Stimulated activated CD8-positive, alpha-beta memory T cell treated with anti-CD3 and anti-CD28 coated beads, Interleukin-7, amount 100 ng/mL, for 4 hours (primary cell): ENCODE measurements at places on chromosomes 1 and 21.

- peak; percentile 56 for DNase-seq
These were observed 8.8 kb upstream of the GUCA2A start for GRCh38 chr1:42173155-42173933.

GRCh38 chr1:236545621-236546169, 21.9 kb downstream of the LGALS8 start:
- DNase-seq: no peak

DNA sequence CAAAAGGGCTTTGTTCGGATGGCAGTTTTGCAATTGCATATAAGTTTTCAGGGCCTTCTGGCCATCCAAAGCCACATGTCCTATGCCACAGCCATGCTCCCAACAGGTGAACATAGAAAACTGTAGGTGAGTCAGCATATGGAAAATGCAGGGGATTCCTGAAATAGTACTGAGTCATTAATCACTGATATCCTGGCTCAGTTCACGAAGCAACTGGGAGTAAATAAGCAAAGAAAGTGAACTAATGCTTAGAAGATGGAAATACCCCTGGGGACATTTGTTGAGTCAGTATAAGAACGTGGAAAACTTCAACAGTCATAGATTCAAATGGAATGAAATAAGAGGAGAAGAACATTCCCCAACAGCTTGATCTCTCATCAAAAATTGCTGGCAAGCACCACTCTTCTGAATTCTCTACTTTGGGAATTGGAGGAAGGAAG, 148.9 kb upstream of the RUNX1 start:
- DNase-seq: no peak

GRCh38 chr1:81582467-81582986, 218.2 kb upstream of the ADGRL2 start:
- no peak for DNase-seq

- DNase-seq: no peak
These were observed 25.5 kb upstream of the F13B start for GRCh38 chr1:197092491-197093023.

GRCh38 chr1:119286587-119287181, 81.9 kb upstream of the HAO2 start:
- no peak for DNase-seq

- no peak for DNase-seq
These were observed 30.5 kb downstream of the MATN1 start for GRCh38 chr1:30692948-30693301.

- DNase-seq: no peak
These were observed 2.1 kb downstream of the RBM15 start for GRCh38 chr1:110341146-110341871.

GRCh38 chr1:228075801-228076271, 6.7 kb upstream of the ARF1 start:
- DNase-seq: no peak

GRCh38 chr1:78911956-78912880, 94.3 kb downstream of the ADGRL4 start:
- DNase-seq: no peak

DNA sequence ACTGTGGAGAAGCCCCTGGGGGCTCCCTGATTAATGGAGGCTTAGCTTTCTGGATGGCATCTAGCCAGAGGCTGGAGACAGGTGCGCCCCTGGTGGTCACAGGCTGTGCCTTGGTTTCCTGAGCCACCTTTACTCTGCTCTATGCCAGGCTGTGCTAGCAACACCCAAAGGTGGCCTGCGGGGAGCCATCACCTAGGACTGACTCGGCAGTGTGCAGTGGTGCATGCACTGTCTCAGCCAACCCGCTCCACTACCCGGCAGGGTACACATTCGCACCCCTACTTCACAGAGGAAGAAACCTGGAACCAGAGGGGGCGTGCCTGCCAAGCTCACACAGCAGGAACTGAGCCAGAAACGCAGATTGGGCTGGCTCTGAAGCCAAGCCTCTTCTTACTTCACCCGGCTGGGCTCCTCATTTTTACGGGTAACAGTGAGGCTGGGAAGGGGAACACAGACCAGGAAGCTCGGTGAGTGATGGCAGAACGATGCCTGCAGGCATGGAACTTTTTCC, 24.8 kb downstream of the PCSK9 start:
- no peak for DNase-seq

DNA sequence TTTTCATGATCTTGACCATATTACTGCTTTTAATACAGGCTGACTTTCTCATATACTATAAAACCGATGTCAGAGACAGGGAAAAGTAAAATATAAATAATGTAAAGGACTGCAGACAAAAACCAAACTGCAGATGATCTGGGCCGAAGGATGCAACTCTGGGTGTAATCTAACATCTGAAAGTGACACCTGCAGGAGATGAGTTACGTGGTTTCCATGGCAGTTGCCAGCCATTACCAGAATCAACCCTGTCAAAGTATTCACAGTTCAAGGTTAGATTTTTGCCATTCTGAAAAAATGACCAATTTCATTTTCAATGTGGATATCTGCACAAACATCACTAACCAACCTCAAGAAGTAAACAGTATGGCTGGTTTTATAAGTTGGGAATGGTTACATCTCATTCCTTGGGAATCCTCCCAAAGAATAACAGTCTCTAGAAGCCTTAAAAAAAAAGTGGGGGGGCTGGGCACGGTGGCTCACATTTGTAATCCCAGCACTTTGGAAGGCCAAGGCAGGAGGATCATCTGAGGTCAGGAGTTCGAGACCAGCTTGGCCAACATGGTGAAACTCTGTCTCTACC, 27.7 kb downstream of the DNAJC11 start:
- DNase-seq: no peak

GRCh38 chr1:172180501-172181285, 239.8 kb upstream of the C1orf105 start:
- DNase-seq: peak; percentile 9

GRCh38 chr1:66788231-66788939, 12.7 kb downstream of the INSL5 start:
- DNase-seq: peak; percentile 43

- no peak for DNase-seq
These were observed 363.5 kb downstream of the PTPRU start for GRCh38 chr1:29599826-29600225.

GRCh38 chr1:219066098-219066497, 107.6 kb upstream of the LYPLAL1 start:
- DNase-seq: no peak

- no peak for DNase-seq
These were observed 24.7 kb upstream of the LAMC1 start for GRCh38 chr1:182998482-182998881.

DNA sequence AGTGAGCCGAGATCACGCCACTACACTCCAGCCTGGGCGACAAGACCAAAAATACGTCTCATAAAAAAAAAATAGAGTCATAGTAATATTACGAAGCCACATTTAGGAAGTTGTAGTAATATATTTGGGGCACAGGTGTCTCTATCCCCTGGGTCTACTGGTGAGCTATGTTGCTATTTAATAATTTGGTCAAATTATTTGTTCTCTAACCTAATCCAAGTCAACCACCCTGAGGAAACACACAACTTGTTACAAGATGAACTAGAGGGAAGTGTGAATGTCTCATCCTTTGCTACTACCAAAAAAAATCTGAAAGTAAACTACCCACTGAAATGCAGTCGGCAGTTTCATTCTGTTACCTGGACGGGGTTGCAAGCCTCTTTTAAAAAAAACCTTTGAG, 35.3 kb downstream of the RGS8 start:
- DNase-seq: no peak

GRCh38 chr21:42375506-42375905, 9.2 kb upstream of the TFF1 start:
- DNase-seq: no peak

DNA sequence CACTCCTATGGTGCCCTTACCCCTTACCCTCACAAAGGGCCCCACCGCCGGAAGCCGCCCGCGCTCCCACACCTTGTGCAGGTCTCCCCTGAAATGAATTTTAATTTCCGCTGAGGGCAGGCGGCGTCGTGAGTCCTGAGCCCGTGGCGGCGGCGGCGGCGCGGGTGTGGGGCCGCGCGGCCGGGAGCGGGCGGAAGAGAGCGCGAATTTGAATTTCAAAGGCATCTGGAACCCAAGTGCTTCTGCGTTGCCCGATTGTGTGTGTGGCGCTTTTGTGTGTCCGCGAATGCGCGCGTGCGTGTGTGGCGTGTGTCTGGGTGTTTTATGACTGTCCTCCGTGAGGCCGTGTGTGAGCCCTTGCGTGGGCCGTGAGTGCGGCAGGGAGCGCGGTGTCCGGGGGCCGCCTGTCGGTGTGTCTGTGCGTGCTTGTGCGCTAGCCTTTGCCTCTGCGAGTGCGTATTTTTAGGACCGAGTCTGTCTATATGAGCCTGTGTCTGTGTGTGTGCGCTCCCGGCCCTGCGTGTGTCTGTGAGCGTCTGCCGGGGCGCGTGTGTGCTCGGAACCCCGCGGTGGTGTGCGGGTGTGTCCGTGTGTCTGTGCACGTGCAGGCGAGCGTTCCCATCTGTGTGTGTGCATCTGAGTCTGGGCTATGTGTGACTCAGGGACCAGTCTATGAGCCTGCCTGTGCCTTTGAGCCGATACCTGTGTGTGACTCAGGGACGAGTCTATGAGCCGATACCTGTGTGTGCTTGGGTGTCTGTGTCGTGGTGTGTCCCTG, 7.9 kb upstream of the ADGRB2 start:
- peak; percentile 54 for DNase-seq

DNA sequence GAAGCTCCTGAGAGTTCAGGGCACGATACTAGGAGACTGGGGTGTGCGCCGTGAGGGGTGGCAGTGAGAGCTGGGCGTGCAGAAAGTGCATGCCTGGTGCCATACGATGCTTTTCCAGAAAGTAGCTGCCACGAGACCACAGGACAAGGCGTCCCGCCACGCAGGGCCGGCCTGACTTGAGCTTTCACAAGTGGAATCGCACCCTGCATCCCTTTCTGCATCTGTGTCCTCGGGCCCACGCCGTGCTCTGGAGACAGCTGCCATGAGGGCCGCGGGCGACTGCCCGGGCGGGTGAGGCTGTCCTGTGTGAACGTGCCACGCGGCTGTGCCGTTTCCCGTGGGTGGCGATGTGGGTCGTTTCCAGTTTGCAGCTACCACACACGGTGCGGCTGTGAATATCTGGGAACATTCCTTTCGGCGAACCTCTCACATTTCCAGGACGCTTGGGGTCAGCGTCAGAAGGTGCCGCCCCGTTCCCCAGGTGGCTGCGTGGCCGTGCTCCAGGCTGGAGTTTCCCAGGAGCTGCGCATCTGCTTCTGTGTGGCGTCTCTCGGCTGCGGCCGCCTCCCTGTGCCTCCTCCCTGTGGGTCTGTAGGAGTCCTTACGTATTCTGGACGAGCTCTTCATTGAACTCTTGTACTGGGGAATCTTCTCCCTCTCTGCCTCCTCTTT, 1.0 kb upstream of the PERM1 start:
- no peak for DNase-seq

DNA sequence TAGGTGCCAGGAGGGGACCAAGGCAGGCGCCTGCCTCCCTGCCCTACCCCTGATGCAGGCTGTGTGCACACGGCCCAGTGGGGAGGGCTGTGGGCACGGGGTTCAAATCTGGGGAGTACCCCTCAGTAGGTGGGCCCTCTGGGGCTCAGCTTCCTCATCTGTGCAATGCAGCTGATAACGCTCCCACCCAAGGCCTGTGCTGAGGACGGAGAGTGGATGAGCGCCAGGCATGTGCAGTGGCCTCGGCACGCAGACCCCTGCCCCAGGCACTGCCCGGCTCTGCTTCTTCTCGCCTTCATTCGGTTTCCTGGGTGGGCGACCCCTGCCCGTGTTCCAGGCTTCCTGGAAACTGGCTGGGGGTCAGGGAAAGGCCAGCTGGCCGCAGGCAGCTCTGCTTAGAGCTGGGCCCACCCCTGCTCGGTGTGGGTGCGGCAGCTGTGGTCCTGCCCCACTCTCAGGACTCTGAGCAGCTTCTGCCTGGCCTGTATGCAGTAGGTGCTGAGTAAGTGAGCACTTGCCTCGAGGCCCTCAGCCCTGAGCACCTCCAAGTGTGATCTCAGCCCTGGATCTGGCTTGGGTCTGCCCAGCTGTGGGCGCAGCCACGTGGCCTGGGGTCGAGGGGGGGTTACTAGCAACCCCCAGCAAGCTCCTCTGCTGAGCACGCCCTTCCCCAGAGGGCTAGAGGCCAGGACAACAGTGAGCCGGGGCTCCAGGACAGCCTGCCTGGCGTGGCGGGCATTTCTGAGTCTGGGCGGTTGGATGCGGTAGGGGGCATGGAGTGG, 11.9 kb upstream of the TNFRSF14 start:
- DNase-seq: no peak

DNA sequence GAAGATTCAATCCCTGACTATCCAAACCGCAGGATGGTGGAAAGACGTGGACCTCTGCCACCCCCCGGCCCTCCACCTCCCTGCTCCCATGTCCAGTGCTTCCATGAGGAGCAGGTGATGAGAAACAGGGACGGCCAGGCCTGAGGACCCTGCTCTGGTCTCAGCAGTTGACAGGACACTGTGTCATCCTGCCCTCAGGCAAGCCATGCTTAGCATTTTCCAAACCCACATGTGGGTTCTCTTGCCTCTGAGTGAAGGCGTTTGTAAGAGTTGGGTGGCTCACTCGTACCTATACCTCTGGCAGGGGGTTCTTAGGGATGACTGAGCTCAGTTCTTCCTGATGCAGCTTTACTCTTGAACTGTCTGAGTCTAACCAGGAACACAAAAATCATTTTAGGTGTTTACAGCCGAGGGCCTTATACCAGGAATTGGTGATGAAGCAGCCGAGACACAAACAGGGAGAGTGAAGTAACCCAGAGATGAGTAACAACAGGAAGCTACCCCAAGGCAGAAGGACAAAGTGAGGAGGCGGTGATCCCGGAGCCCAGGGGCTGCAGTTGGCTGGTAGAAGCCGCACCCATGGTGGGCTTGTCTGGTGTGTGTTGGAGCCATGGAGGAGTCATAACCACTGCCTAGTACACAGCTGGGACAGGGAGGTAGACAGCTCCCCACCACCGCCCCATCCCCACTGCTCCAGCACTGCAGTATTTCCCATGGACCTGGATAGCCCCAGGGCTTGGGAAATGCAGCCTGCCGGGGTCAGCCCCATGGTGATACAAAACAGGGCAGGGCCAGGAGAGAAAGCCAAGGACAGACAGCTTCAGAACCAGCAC, 21.4 kb downstream of the MYBPH start:
- no peak for DNase-seq

DNA sequence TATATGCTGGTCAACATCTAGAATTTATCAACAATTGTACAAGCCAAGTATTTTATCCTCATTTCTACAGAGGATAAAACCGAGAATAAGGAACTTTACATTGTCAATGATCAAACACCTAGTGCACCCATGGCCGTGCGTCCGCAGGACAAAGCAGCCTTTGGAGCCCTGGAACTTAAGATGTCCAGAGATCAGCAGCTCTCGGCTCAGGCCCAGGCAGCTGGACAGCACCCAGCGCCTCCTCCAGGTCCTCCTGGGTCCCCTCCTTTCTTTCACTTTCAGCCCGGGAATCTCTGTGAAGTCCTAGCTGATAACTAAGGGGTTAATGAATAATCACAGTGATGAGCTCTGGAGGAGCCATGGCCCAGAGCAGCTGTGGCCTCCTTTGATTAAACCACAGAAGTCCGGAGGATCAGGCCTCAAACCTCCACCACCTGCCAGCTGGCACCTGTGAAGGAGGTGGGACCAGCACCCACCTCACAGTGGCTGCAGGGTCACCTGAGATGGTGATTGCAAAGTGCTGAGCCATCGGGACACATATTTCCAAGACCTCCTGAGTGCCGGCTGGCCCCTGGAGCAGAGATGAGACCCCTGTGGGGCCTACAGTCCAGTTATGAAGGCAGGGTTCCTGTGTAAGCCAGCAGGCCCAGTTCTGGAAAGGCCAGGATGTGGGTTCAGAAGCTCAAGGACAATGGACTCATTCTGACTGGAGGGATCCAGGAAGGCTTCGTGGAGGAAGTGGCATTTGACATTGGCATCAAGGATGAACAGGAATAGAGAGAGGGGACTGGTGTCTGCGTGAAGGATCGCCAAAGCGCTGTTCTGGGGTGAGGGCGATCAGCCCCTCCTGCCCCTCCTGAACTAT, 11.6 kb upstream of the SAMD11 start:
- no peak for DNase-seq

- no peak for DNase-seq
These were observed at the start of gene CLCA4 for GRCh38 chr1:86546787-86547221. Gene CLCA4 (plus strand): TSS chr1:86547078. CDS start chr1:86547120, 42 bp downstream.
